ENCODE measurements at places on chromosomes 1 and 21. TPM values are rescaled to one million over a fixed set of nuclear protein-coding genes. Genes with fewer than 3 reads are reported as not detected.

CNIH3 gene
- total RNA-seq = 1.1 TPM

DNA sequence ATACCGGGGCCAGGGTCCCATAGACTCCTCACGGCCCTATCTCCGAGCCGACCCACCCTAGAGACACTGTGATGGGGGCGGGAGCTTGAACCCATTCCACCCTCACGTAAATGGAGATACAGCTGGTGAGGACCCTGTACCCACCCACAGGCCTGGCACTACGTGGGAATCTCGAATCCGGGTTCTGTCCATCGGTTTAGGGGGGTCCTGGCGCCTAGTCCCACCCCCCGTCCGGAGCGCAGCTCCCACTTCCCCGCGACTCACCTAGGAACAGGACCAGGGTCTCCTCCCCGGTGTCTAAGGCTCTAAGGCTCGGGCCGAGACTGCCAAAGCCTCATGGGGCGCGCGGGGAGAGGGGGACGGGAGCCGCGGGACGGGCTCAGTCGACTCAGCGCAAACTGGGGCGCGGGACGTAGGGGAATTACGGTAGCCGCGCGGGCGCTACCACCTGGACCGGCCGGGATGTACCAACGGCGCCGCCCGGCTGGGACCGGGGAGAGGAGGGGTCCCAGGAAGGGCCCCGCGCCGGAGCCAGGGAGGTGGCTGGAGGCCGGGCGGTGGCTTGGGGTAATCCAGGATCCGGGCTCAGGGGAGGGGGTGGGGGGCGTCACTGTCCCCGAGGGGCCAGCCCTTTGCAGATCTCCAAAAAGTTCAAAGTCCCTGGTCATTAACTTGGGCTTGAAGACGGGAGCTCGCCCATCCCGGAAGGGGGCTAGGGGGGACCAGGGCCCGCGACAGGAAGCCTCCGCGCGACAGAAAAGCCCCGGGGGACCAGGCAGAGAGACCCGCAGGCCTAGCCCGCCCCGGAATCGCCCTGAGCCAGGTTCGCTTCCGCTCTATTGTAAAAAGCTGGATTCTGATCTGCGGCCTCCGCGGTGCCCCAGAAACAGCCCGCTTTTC is 1.0 kb downstream of the PLEKHG5 start:
- H3K4me1 ChIP-seq = peaks cover 9% of the 10 kb centered on the region
- DNase-seq = peak; percentile 72
- peak overlapping the region; percentile 78 for H3K27ac ChIP-seq
- no peaks in the 10 kb centered on the region for H3K36me3 ChIP-seq
- H3K4me3 ChIP-seq = peak overlapping the region; percentile 73

DNA sequence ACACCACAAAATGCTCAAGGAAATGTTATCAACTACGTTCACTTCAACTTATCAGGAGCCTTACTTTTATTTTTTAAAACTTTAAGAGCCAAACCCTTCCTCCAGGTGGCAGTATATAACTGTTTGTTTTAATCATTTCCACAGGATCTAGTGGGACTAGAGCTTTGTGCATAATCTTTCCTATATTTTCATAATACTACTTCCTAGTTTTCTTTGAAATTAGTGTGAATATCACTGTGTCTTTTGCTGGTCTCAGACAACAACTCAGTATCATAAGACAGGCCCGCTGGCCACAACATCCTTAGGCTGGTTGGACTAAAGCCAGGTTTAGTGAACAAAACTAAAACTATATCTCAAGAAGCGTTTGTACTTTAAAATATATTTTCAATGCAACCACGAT is 145.5 kb downstream of the TIAM1 start:
- no peak overlapping the region for H3K4me3 ChIP-seq
- H3K27ac ChIP-seq = no peak overlapping the region
- H3K27me3 ChIP-seq = peaks cover 20% of the 10 kb centered on the region
- H3K36me3 ChIP-seq = peaks cover 2% of the 10 kb centered on the region
- no peak for DNase-seq

DNA sequence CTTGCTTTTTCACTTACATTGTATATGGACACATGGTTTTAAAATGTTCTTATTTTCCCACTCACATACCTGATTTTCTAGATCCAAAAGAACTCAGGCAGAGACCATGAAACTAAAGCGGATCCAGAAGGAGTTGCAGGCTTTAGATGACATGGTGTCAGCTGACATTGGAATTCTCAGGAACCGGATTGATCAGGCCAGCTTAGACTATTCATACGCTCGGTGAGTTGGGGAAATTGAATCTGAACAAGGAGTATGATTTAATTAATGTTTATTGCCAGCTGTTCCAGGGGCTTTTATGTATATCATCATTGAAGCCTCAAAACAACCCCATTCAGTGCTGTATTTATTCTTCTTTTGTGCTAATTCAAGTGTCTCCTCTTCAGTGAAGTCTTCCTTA is 12.7 kb downstream of the GORAB start:
- no peaks in the 10 kb centered on the region for H3K4me1 ChIP-seq
- peaks cover 67% of the 10 kb centered on the region for H3K36me3 ChIP-seq
- no peak overlapping the region for H3K4me3 ChIP-seq
- no peaks in the 10 kb centered on the region for H3K27me3 ChIP-seq
- no peak overlapping the region for H3K27ac ChIP-seq

All from activated CD8-positive, alpha-beta memory T cell treated with anti-CD3 and anti-CD28 coated beads, Interleukin-2, amount 10 ng/mL, durations not matched to agents 7 days and 5 days (primary cell).